ENCODE measurements at places on chromosomes 7 and 10.

GRCh38 chr10:87868277-87868676 lies 4.9 kb downstream of the PTEN start:
- no peak for DNase-seq

DNA sequence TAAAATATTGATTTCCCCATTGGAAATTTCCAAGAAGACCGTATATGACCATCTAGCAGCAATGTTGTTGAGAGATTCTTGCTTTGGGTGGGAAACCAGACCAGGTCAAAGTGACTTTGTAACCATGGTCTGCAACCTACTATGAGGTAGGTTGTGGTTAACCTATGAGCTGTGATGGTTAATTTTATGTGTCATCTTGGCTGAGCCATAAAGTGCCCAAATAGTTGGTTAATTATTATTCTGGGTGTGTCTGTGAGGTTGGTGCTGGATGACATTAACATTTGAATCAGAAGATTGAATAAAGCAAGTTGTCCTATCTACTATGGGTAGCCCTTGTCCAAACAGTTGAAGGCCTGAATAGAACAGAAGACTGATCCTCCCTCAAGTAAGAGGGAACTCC lies 18.3 kb upstream of the RALA start:
- no peak for DNase-seq

GRCh38 chr10:100184840-100185239 lies 989 bp downstream of the ERLIN1 start:
- DNase-seq, result peak; percentile 55

DNA sequence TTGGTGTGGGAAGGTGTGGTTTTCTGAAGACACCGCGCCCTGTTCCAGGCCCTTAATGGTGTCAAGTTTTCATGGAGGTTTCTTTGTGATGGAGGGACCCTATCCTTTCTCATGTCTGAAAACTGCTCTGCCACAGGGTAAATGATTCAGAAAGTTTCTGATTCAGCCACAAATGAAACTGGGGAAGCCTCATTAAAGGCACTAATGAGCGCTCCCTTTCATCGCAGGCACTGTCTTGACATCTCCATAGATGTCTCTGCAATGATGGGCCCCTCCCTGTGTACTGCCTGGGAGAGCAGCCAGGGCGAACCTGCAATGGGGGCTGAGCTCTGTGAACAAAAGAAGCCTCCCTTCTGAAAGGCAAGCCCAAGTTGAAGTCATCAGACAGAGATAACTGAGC lies 355.3 kb downstream of the PRPF18 start:
- DNase-seq, result no peak

DNA sequence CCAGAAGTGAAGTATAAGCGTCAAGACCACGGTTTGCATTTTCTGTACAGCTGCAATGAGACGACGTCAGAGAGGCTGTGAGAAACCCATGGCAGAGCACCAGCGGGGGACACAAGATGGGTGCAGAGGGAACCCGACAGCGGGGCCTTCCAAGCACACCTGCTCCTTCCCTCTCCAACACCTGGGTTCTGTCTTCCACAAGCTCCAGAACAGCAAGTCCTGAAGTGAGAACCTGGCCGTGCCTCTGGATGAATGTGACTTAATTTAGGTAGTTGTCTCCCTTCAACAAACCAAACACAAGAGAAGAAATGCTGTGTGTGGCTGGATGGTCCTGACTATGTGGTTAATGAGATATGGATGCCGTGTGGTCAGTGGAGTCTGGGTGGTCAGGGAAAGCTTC lies 76.1 kb downstream of the ADAM12 start:
- DNase-seq, result no peak

- DNase-seq, result no peak
Measured at GRCh38 chr7:39306016-39306570, 260.1 kb upstream of the YAE1 start.

- no peak for DNase-seq
Measured at GRCh38 chr7:121459148-121459547, 63.0 kb upstream of the FAM3C start.

DNA sequence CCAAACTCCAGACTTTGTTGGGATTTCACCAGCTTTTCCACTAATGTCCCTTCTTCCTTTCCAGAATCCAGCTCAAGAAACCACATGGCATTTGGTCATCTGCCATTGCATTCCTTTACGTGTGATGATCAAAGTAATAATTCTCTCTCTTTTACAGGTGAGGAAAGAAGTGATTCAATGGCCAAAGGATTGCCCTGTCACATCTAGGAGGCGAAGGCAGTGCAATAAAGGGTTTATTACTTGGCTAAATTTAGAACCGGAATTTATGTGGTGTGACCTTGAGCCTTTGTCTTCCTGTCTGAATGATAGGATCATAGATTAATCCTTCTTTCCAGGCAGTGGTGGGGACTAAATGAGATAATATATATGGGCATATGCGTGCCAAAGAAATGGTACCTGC lies 58.3 kb upstream of the COBL start:
- no peak for DNase-seq

- DNase-seq, result no peak
Measured at GRCh38 chr7:90092506-90092905, 61.8 kb upstream of the STEAP1 start.

GRCh38 chr10:17430647-17431355 lies 23.6 kb downstream of the ST8SIA6 start:
- peak; percentile 14 for DNase-seq

Measured in MV-4-11 (cell line).